ENCODE measurements at places on chromosomes 3 and 15.

DNA sequence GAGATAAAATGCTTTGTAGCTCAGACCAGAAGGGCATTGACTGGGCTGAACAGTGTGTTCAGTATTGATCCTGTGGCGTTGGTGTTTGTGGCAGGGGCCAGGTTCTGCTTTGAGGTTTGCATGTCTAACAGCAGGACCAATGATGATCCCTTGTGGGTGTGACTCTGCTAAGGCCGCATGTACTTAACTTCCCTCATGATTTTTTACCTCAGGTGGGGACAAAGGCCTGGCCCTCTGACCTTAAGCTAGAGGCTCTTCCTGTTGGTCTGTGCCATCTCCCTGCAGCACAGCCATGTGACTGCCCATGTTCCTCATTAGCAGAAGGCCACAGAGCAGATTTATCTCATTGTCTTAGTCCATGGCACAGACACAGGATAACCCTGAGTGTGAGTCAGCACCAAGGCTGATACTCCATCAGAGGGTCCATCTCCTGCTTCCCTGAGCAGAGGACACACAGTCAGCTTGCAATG, 34.3 kb upstream of the BSN start:
- no peak for DNase-seq

DNA sequence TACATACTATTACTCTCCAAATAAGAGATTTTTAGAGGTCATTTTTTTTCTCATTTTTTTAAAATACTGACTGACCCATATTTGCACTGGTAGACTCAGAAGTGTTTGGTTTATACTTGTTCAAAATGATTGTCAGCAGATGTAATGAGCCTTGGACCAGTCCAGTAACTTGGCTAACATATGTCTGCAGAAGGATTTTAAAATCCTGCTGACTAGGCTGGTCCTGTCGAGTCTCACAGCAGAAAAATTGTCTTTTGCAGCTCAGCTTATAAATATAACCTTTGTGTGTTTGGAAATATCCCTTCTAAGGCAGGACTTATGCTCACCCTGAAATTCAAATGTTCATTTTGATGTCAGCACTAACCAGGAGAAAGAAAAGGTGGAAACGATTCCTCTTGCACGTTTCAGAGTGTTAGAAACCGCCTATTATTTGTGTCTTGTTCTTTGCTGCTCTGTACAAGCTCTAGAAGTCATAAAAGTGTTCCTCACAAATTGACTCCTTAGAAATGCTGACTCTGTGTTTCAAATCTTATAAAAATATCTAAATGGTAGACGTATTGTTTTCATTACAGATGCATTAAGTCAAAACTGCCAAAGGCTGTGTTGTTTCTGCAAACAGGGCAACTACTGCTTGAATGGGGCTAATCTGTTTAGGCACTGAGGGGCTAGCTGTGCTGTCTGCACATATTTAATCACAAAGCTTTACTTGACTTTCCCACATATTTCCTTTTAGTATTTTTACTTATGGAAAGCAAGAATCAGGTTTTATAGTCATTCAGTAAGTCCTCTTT, 95.3 kb downstream of the CHL1 start:
- DNase-seq = no peak

GRCh38 chr3:41224120-41224806, 25.0 kb downstream of the CTNNB1 start:
- no peak for DNase-seq

DNA sequence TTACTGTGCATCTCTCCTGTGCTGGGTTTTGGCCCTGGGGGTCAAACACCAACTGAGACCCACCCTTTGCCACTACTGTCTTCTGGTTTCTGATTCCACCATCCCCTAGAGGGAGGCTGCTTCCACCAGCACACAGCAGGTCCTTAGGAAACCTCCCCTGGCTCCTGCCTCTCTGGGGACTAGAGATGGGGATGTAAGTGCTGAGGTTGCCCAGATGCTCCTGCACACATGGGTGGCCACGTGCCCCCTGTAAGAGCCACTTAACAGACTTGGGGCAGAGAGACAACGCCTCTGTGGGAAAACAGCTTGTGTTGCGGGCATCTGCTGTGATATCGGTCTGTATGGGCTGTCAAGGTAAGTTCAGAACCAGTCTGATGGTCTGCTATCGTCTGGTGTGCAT, 83.4 kb downstream of the ATP2B2 start:
- no peak for DNase-seq

- no peak for DNase-seq
Measured at GRCh38 chr15:62726461-62726860, 316.1 kb upstream of the TPM1 start.

DNA sequence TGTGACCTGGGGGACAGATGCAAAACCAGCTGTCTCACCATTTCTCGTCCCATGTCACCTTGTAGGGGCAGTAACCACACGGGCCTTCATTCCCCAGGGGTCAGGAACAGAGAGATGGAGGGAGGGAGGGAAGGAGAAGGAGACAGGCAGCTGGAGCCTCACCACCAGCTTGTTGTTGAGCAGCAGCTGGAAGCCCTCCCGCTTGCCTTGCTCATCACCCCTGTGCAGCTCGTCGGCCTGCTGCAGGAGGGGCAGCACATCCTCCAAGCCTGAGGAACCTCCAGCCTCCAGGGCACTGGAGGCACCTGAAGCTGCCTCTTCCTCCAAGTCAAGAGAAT, 10.3 kb downstream of the RMDN3 start:
- no peak for DNase-seq
